GM12878 (cell line): ENCODE measurements at places on chromosomes 3 and 15. TPM values are rescaled to one million over a fixed set of nuclear protein-coding genes. Genes with fewer than 3 reads are reported as not detected.

GRCh38 chr15:28981351-28981720 is 95.6 kb downstream of the APBA2 start:
- no peak overlapping the region for H3K4me3 ChIP-seq
- no peaks in the 10 kb centered on the region for H3K36me3 ChIP-seq
- DNase-seq, result no peak
- H3K4me1 ChIP-seq, result no peaks in the 10 kb centered on the region

- H3K27me3 ChIP-seq, result no peaks in the 10 kb centered on the region
- no peak for DNase-seq
- H3K4me1 ChIP-seq, result no peaks in the 10 kb centered on the region
- H3K27ac ChIP-seq, result no peak overlapping the region
Observed at GRCh38 chr3:78809966-78810365, 957.8 kb downstream of the ROBO1 start.

DNA sequence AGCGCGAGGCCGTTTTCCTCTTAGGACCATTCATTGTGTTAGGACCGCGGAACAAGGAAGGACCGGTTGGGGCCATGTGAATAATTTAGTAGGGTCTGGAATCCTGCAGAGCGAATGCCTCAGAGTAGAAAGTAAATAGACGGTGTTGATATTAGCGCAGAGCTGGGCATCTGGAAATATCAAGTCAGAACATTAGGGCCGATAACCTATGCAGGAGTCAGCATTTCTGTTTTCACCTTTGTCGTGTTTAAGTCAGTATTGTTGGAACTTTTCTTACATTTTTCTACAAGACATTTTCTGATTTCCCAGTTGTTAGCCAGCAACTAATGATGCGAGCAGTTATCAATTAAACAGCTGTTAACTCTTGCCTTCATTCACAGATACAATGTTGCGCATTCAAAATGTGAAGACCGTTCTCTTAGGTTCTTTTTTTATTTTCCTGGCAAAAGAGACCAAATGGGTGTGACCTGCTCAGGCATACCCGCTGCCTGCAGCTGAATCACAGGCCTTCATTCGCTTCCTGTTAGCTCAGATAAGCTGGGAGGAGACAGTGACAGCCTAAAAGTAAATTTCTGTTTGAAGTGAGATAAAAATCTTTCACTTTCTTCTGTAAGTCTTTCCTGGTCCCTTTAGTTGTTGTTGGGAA is 966 bp upstream of the PKM start:
- H3K4me3 ChIP-seq, result peak overlapping the region; percentile 74
- peaks cover 7% of the 10 kb centered on the region; the same call in 1 of the 2 replicates for H3K4me1 ChIP-seq
- no peak for DNase-seq

DNA sequence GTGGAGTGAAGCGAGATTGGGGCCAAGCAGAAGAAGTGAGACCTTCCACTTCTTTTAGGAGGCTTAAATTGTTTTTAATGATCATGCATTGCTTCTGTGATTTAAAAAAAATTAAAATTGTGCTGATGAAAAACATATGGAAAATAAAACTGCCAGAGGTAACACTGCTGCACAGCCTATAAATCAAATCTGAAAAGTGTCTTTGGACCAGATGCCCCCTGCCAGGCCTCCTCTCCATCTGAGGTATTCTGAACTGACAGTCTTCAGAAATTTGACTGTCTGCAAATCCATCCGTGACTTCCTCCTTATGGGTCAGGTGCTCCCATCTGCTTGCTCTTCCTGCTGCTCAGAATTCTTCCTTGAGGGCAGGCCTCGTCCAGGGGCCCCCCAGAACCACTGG is 108.5 kb upstream of the NR2E3 start:
- H3K36me3 ChIP-seq, result no peaks in the 10 kb centered on the region
- no peaks in the 10 kb centered on the region for H3K27me3 ChIP-seq
- no peak overlapping the region for H3K4me3 ChIP-seq
- no peaks in the 10 kb centered on the region for H3K4me1 ChIP-seq
- H3K27ac ChIP-seq, result no peak overlapping the region
- no peak for DNase-seq

DNA sequence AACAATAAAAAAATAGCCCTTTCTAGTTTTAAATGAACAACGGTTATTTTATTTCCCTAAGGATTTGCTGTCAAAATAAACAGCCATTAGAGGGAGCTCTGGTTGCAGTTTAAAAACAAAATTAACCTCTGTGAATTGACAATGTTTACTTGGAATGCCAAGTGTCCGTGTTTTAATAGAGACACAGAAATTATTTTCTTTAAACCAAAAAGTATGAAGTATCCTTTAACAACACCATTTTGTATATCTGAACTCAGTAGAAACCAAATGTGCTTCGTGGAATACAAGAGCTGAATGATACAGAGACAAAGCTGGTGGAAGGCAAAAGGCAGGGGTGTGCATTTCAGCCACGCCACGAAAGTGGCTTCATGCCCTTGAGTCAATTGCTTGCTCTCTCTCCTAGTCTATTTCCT is 74.4 kb downstream of the MOBP start:
- no peak overlapping the region for H3K4me3 ChIP-seq
- DNase-seq, result no peak
- H3K27ac ChIP-seq, result no peak overlapping the region
- H3K36me3 ChIP-seq, result no peaks in the 10 kb centered on the region
- H3K4me1 ChIP-seq, result no peaks in the 10 kb centered on the region

- no peak overlapping the region; the same call in 1 of the 2 replicates for H3K27ac ChIP-seq
- DNase-seq, result no peak
- no peaks in the 10 kb centered on the region for H3K27me3 ChIP-seq
- H3K36me3 ChIP-seq, result peaks cover 14% of the 10 kb centered on the region
- peaks cover 29% of the 10 kb centered on the region for H3K4me1 ChIP-seq
Observed at GRCh38 chr15:42193383-42193782, 14.7 kb downstream of the VPS39 start.

GRCh38 chr3:32562640-32563039 is 8.0 kb downstream of the DYNC1LI1 start:
- H3K27ac ChIP-seq, result no peak overlapping the region
- no peaks in the 10 kb centered on the region; the same call in 1 of the 2 replicates for H3K4me1 ChIP-seq
- DNase-seq, result no peak
- H3K36me3 ChIP-seq, result no peaks in the 10 kb centered on the region
- H3K4me3 ChIP-seq, result no peak overlapping the region
- H3K27me3 ChIP-seq, result no peaks in the 10 kb centered on the region

- H3K27ac ChIP-seq, result no peak overlapping the region
- no peaks in the 10 kb centered on the region for H3K36me3 ChIP-seq
- no peak overlapping the region for H3K4me3 ChIP-seq
- DNase-seq, result no peak
- no peaks in the 10 kb centered on the region for H3K27me3 ChIP-seq
Observed at GRCh38 chr15:100692671-100693070, 90.3 kb downstream of the ASB7 start.

DNA sequence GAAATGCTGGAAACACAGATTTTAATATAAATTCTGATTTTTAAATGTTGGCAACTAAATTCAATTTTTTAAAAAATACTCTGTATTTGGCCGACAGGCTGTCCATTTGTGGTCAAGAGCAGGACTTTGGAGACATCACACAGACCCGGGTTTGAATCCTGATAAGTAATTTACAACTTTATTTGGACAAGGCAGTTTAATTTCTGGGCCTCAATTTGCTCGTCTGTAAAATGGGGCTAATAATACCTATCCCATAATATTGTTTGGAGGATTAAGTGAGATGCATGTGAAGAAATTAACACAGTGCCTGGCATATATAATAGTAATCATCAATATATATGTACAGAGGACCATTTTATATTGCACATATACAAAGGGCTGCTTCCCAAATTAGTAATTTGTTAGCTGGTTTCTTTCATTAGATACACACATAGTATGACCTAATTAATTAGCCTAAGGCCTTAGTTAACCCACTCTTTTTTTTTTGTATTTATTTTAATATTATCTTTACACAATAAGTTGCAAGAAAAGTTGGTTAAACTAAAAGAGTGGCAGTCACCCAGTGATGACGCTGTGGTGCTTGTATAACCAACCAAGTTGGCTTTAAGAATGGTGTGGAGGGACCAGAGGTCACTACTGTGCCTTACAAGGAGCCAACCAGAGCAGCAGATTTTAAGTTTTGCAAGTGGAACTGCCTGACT is 665 bp downstream of the PIGB start:
- peak overlapping the region; percentile 80 for H3K4me3 ChIP-seq
- H3K36me3 ChIP-seq, result no peaks in the 10 kb centered on the region; the same call in 1 of the 2 replicates
- DNase-seq, result peak; percentile 32
- peak overlapping the region; percentile 100 for H3K27ac ChIP-seq
- H3K27me3 ChIP-seq, result no peaks in the 10 kb centered on the region

GRCh38 chr3:169060037-169060436 is 603.5 kb downstream of the MECOM start:
- no peaks in the 10 kb centered on the region; the same call in 1 of the 2 replicates for H3K27me3 ChIP-seq
- H3K36me3 ChIP-seq, result no peaks in the 10 kb centered on the region
- H3K27ac ChIP-seq, result no peak overlapping the region
- no peak overlapping the region for H3K4me3 ChIP-seq

DNA sequence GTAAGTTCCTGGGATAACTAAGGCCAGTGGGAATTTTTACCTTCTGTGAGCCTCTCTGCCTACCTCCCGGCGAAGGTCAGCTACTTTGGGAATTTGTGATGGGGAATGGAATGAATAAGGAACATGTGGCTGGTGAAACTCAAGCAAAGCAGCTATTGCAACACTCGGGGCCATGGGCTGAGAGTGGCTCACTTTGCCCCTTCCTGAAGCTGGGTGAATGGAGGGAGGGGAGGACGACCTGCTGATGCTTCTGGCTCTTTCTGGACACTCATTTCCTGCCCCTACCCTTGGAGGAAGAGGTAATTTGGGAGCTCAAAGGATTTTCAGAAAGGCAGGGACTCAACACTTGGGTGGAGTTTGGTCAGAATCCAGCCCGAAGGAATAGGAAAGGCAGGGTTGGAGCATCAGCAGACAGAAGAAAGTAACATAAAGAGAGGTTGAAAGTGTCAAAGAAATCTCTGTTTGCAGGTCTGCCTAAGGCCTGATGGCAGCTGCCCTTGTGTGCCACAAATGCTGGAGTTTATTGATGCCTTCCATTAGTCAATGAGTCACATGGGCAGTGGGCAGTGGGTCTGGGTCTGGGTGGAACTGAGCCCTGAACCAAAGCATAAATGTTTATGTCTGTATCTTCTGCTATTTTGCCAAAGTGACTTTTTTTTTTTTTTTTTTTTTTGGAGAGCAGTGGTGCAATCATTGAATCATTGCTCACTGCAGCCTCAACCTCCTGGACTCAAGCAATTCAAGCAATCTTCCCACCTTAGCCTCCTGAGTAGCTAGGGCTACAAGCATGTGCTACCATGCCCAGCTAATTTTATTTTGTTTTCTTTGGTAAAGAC is 12.4 kb downstream of the LAMP3 start:
- H3K27ac ChIP-seq, result no peak overlapping the region
- H3K4me1 ChIP-seq, result peaks cover under 1% of the 10 kb centered on the region; the same call in 1 of the 2 replicates
- peaks cover 22% of the 10 kb centered on the region for H3K36me3 ChIP-seq

Gene NR2E3
- total RNA-seq, result not detected in 2 replicates

Gene AHSG
- total RNA-seq, result 0.90 and 1.2 TPM in 2 replicates

Gene STT3B
- total RNA-seq, result 83.9 and 87.3 TPM in 2 replicates

Gene TIPARP
- 13.8 and 14.8 TPM in 2 replicates for total RNA-seq

Gene GPR87
- not detected in 2 replicates for total RNA-seq

Gene ZNF609
- total RNA-seq, result 34.1 and 35.3 TPM in 2 replicates

Gene COLQ
- 0.72 and 0.96 TPM in 2 replicates for total RNA-seq

Gene NPAP1
- not detected in 2 replicates for total RNA-seq

Gene TIMP4
- not detected in 2 replicates for total RNA-seq

Gene SORD
- 39.4 and 40.8 TPM in 2 replicates for total RNA-seq
